ENCODE measurements at places on chromosomes 1 and 21.

- DNase-seq = peak; percentile 74
These were observed 30.0 kb upstream of the S100A7 start for GRCh38 chr1:153490272-153491051.

DNA sequence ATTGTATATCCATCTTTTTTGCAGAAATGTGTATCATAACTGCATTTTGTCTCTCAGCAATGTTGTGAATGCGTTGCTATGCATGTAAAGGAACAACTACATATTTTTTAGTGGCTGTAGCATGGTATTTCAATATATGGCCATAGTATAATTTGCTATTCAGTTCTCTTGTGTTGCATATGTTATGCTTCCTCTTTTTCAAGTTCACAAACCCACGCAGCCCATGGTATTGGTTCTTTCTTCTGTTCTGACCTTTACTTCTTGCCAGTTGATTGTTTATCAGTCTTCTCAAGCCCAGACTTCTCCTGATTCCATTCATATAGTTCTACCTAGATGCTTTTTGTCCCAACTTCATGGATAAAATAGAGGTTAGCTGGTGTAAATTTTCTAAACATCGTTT, 6.1 kb downstream of the SLC22A15 start:
- no peak for DNase-seq

- DNase-seq = no peak
These were observed 646 bp upstream of the PDZK1IP1 start for GRCh38 chr1:47190509-47190855.

GRCh38 chr1:38083541-38083940, 36.9 kb upstream of the POU3F1 start:
- no peak for DNase-seq

DNA sequence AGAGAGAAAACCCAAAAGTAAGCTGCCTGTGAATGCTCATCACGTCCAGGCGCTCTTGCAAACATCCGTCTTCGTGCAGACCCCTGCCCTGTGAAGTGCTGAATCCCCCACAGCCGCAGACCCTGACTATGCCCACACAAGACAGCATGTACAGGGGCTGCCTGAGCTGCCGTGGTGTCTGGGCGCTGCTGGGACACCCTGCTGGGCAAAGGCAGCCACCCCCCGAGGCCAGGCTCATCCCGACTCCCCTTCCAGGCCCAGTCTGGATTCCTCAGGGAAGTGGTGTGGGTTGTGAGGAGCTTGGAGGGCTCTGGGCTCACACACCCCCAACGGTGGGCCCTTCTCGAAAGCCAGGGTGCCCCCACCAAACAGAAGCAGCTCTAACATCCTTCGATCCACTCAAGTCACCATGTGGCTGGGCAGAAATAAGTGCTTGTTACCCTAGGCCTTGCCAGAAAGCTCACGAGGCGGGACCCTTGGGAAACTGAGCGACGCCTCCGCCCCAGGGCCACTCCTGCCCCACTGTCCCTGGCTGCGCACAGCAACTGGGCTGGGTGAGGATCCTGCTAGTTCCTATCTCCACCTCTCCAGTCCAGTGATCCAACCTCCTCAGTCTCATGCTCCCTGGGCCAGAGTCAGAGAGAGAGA, 4.8 kb upstream of the WNT9A start:
- no peak for DNase-seq

- no peak for DNase-seq
These were observed 37.8 kb downstream of the XCL1 start for GRCh38 chr1:168614235-168614634.

DNA sequence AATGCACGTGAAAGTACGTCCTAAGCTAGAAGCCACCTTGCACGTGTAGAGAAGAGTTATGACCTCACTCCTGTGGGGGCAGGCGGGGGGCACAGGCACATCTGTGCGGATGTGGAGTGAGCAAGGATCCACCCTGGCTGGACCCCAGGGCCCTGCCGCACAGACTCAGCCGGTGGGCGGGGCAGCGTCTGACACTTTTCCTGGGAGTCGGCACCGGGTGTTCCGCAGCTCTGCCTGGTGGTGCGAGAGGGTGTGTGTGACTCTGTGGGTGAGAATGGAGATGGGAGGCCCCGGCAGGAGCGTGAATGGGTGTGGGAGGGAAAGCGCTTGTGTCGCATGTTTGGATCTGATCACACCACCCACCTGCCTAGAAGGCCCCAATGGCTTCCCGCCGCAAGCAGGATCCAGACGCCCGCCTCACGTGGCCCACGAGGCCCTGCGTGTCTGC, 29.5 kb downstream of the RAP1GAP start:
- no peak for DNase-seq

GRCh38 chr1:245671966-245672767, 517.4 kb downstream of the KIF26B start:
- no peak for DNase-seq

GRCh38 chr1:89670163-89670562, 37.2 kb downstream of the LRRC8C start:
- DNase-seq = no peak

- no peak for DNase-seq
These were observed 73.0 kb upstream of the PTGS2 start for GRCh38 chr1:186753241-186753640.

GRCh38 chr1:70462611-70463010, 51.5 kb downstream of the CTH start:
- DNase-seq = no peak

DNA sequence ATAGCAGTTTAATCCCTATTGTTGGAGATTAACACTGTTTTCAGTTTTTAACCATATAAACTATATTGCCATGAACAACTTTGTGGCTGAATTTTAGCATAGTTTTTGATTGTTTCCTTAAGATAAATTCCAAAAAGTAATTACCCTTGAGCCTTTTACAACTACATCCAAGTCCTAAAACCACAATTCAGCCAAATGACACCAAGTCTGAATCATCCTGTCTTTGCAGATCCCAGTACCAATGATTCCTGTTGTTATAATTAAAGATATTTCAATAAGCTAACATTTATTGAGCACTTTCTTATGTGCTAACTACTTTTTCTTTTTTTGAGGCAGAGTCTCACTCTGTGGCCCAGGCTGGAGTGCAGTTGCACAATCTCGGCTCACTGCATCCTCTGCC, 35.6 kb downstream of the IL23R start:
- DNase-seq = no peak

GRCh38 chr1:83125456-83125855, 873.5 kb downstream of the TTLL7 start:
- no peak for DNase-seq

DNA sequence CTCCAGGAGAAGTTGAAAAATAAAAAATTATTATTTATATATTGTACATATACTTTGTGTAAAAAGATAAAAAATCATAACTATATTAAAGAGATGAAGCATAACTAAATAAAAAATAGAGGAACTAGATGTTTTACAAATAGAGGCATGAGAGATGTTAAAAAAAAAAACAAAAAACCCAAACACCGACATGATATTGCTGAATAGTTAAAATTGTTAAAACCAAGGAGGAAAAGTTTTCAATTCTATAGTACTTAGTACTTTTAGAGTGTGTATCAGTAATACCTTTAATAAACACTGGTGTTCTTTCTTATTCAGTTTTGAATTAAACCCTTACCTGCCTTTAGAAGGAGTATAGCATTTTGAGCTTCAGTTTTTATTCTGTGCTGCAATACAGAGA, 32.1 kb downstream of the BACH1 start:
- DNase-seq = no peak

DNA sequence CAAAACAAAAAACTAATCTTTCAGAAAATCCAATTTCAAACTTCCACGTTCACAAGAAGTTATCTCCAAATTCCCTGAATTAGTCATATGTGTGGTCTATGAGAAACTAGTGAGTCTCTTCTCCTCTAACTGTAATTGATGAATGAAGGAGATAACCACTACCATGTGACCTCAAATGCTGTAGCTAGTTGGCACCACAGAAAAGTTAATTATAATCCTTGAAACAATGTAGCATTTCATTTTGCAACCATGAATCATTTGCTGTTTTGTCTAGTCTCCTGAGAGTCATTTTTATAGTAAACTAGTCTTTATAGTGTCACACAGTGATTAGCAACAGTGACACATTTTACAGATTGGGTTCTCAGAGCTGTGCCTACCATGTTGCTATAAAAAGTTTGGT, 287.5 kb downstream of the LRRIQ3 start:
- no peak for DNase-seq

DNA sequence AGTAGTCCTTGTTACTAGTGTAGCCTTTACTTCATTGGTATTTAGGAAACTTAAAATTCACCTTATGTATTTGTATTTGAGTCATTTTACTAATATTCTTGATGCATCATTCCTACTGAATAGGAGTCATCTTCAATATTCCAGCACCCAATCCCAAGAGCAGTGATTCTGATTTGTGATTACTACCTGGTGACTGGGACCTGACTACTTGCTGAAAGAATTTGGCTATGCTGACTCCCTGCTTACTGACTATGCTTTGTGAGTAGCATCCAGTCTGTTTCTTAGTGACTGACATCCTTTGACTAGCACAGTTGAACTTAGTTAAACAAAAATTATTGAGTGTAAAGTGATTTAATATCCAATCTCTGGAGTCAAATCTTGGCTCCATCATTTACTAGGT, 129.9 kb upstream of the NEGR1 start:
- DNase-seq = no peak

- DNase-seq = no peak
These were observed 138.2 kb downstream of the COL24A1 start for GRCh38 chr1:86018283-86018923.

GRCh38 chr1:13478692-13479091, 35.1 kb downstream of the LRRC38 start:
- DNase-seq = no peak

DNA sequence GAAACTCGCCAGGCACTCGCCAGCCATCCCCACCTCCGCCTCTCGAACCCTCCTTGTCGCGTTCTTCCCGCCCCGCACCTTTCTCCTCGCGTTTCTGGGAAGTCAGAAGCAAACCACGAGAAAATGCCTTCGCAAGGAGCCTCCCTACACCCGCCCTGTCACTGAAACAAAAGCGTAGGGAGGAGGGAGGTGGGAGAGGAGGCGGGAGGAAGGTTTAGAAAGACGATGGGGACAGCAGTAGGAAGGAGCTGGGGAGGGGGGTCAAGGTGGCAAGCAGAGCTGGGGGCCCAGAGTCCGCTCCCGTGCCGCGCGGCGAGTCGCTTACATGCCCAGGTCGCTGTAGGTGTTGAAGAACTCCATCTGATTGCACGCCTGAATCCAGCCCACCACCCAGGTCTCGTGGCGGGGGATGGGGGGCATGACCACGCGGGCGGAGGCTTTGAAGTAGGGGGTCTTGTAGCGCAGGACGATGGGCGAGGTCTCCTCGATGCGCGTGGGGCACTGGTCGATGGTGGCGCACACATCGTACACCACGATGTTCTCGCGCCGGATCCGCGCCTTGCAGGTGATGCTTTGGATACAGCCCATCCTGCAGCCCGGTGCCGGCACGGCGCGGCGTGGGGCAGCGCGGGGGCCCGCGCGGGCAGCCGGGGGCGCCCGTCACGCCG, 1.0 kb downstream of the FAM78B start:
- DNase-seq = no peak

- DNase-seq = no peak
These were observed 678 bp downstream of the TTC39A start for GRCh38 chr1:51329443-51330325.

DNA sequence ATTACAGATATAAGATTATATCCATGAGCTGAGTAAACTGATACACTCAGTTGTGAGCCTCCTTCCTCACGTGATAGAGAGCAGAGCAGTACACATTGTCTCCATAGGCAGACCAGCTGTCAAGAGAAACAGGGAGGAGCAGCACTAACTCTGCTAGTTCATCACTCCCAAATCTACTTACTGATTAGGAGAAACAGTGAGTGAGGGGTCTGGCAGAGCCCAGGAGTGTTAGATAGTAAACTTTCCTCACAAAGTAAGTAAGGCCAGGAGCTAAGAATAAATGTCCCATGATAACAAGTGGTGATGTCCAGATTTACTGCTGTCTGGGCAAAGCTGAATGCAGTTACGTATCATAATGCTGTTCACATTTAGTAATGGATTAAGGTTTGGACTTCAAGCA, 168.6 kb upstream of the KCNK2 start:
- DNase-seq = no peak

DNA sequence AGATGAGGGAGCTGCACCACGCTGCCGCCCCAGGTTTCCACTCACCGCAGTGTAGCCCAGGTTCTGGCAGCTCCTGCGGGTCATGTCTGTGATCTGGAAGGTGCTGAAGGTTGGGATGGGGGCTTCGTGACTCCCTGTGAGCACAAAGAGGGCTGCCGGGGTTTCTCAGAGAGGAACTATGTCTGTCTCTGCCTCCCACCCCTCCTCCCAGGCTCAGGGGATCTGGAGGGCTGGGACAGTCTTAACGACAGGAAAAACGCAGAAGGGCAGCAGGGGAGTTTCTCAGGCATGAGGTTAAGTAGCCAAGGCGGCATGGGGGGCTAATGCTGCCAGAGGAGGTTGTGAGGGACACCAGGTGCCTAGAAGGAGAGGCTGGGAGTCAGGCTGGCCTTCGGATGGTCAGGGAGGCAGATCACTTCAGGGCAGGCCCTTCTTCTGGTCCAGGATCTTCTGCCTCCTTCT, 656 bp downstream of the SH2D2A start:
- no peak for DNase-seq

GRCh38 chr1:6624710-6625583, at the start of gene THAP3:
Gene THAP3, plus strand, starts transcription at chr1:6624868. Its CDS starts 351 bp downstream, at chr1:6625219.
- DNase-seq = peak; percentile 52
